ENCODE measurements at places on chromosomes 5 and 9.

DNA sequence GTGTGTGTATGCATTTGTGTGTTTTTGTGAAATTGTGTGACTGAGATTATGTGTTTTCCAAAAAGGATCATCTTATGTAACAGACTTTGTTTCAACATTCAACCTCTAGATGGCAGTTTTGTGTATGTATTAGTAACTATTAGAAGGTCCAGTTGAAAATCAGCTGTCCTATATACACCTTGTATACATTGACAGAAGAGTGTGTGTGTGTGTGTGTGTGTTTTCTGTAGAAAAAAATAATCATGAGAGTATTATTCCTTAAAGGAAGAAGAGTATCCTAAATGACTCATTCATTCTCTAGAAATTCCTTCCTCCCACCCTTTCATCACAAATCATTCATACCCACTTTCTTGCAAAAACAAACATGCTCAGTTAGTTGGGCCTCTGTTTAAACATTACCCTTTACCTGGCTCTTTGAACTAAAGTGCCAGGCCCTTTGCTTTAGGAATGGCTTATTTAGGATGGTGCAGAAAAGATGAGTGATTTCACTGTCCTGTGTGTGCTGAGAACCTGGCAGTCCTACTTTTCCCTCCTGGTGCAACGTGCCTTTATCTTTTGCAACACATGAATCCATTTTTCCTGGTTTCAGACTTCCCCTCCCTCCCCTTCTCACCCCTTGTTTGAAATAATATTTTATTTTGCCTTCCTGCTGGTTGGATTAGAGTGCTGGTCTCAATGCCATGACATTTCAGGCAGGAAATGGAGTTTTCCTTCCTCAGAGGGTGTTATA is 152.2 kb downstream of the ARHGAP26 start:
- no peak for DNase-seq

GRCh38 chr5:39368116-39368515 is 3.8 kb upstream of the C9 start:
- DNase-seq, result no peak

DNA sequence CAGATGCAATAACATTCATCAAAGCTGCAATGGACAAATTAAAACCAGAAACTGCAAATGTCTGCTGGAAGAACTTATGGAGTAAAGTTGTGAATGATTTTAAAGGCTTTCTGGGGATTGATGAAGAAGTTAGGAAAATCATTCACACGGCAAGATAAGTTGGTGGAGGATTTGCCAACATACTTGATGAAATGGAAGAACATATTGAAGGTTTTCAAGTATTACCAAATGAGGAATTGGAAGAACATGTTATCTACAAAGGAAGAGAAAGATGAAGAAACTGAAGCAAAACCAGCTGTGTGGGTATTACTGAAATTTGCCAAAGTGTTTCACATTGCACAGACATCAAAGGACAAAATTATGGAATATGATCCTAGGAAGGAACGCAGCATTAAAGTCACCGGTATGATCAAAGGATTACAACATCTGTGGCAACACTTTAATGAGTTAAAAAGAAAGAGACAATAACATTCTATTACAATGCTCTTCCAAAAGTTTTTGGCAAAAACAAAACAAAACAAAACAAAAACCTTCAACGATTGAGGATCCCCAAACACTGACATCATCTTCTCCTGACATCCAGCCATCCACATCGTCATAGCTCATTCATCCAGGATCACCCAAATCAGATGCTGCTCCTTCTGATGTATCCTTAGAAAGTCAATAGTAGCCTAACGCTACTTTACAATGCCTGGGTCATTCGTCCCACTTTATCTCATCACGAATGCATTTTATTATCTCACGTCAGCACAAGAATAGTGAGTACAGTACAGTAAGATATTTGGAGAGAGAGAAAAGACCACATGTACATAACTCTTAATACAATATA is 61.3 kb upstream of the SMC5 start:
- no peak for DNase-seq

- no peak for DNase-seq
These were observed 504.3 kb downstream of the ARHGEF28 start for GRCh38 chr5:74130155-74130897.

- peak; percentile 64 for DNase-seq
These were observed 3.2 kb downstream of the RBM18 start for GRCh38 chr9:122261469-122261881.

DNA sequence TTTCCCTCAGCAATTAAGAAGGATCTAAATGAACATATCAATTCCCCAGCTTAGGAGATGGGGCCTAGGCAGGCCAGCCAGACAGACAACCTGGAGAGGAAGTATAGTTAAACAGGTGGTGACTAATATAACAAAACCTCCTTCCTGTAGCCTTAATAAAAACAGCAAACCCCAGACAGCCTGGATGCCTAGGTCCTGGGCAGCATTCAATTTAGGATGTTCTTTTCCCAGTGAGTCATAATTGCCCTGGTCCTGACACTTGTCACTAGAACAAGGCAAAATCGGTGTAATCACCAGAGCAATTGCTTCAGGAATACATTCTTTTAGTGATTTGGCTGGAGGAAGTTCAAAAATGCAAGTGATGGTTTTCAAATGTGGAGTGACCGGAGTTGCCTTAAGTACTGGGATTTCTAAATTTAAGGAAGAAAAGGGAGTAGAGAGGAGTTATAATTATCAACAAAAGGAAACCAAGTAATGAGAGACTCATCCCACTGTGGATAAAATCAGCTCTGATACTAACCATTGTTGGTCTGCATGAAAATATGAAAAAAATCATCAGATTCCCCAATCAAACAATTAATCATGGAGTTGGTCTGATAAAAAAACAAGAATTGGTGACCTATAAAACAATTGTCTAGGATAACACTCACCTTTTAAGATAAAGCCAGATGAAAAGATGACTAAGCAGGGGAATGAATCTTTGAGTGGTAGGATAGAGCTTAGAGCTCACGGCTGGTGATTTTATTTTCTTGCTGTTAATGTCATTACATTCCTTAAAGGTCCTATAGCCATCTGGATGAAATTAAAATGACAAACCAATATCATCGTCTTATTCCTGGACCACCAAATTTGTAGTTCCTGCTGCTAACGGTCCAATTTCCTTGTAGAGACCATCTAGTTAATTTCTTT is 39.0 kb upstream of the TARS1 start:
- no peak for DNase-seq
